ENCODE measurements at places on chromosomes 12 and 14. TPM values are rescaled to one million over a fixed set of nuclear protein-coding genes. Genes with fewer than 3 reads are reported as not detected.

Gene CLEC4C
- not detected for total RNA-seq

Gene TAS2R19
- 7.9 TPM for total RNA-seq

Gene ANKRD33
- not detected for total RNA-seq

Gene CARMIL3
- total RNA-seq, result 108 TPM

Gene EGLN3
- 1.9 TPM for total RNA-seq

Gene ERBB3
- total RNA-seq, result 33.7 TPM

Gene KITLG
- total RNA-seq, result 0.61 TPM

Gene IL25
- not detected for total RNA-seq

Data from glutamatergic neuron (in vitro differentiated cells).